ENCODE measurements at places on chromosomes 12 and 14.

DNA sequence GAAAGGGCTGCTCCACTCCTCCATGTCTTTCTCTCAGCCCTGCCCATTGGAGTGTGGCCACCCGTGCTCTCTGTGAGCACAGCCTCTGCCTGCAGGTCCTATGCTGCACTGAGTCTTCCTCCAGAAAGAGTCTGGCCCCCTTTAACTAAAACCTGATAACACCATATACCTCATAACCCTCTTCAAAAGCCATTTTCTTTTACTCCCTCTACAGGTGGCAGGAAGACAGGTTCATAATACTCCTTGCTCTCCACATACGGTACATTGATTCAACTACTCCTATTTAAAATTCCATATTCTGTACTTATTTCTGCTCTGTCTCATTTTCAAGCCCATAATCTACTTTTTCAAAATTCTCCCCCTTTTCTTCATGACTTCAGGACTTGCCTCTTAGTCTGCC, 144.0 kb downstream of the HELB start:
- no peak for DNase-seq

DNA sequence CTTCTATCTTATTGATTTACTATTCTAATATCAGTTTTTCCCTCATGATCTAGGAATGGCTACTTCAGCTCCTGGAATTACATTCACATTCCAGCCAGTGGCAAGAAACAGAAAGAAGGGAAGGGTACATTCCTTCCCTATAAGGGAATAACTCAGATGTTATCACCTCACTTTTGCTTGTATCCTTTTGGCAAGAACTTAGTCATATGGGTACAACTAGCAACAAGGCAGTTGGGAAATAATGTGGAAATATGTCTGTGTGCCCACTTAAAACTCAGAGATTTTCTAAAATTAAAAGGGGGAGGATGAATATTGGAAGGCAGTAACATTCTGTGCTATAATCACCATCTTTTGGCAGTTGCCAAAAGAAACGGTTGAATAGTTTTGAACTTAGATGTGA, 85.6 kb downstream of the MSRB3 start:
- DNase-seq = no peak

DNA sequence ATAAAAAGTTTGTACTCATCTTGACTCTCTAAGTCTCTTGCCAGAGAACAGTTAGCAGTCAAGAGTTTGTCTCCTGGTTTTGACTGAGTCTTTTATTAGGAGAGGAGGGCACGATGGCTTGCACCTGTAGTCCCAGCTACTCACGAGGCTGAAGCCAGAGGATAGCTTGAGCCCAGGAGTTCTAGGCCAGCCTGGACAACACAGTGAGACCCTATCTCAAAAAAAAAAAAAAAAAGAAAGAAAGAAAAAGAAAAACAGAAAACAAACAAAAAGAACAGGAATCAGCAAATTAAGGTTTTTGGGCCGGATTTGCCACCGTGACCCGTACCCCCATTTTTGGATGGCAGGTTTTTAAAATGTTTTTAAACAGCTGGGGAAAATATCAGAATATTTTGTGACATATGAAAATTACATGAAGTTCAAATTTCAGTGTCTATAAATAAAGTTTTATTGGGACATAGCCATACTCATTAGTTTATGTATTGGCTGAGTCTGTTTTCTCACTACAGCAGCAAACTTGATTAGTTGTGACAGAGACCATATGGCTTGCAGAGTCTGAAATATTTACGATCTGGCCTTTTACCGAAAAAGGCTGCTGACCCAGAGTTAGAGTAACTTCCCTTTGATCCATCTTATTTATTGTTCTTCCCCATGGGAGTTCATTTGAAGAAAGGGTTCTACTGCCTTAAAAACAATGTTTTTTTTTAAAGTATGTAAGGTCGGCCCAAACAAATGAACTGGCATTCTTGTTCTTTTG, 31.2 kb downstream of the VEZT start:
- no peak for DNase-seq

DNA sequence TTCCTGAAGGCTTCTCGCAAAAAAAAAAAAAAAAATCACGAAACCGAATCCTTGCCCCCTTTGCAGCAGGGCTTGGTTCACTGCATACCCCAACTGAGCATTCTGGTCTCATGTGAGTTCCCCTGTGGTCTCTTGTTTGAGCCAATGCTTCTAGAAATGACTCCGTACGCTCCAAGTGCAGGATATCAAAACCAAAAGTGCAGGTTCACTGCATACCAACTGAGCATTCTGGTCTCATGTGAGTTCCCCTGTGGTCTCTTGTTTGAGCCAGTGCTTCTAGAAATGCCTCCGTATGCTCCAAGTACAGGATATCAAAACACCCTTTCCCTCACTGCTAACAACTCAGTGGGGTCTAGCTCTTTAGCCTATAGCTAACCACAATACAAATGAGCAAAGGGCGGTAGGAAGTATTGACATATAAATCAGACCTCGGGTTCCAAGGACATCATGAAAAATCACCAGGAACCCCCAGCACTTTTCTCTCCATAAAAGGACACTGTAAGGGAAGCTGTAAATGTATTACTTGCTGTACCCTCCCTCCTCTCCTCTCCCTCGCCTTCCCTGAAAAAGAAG, 206.3 kb upstream of the NOS1 start:
- no peak for DNase-seq

DNA sequence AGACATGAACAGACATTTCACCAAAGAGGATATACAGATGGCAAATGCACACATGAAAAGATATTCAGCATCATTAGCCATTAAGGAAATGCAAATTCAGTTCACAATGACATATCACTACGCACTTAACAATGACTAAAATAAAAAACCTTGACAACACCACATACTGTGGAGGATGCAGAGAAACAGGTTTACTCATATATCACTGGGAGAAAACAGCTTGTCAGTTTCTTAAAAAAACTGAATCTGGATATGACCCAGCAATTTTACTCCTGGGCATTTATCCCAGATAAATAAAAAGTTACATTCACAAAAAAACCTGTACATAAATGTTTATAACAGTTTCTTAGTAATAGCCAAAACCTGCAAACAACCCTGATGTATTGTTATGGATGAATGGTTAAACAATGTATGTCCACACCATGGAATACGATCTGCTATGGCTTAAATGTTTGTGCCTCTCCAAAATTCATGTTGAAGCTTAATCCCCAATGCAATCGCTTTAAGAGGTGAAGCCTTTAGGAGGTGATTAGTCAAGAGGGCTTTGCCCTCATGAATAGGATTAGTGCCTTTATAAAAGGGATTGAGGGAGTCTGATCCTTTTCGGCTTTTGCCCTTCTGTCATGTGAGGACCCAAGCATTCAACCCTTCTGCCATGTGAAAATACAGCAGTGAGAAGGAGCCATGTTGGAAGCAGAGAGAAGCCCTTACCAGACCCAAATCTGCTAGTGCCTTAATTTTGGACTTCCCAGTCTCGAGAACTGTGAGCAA, 36.0 kb upstream of the PPP4R3A start:
- no peak for DNase-seq

GRCh38 chr14:70020352-70021170, 141.3 kb downstream of the SMOC1 start:
- DNase-seq = no peak

DNA sequence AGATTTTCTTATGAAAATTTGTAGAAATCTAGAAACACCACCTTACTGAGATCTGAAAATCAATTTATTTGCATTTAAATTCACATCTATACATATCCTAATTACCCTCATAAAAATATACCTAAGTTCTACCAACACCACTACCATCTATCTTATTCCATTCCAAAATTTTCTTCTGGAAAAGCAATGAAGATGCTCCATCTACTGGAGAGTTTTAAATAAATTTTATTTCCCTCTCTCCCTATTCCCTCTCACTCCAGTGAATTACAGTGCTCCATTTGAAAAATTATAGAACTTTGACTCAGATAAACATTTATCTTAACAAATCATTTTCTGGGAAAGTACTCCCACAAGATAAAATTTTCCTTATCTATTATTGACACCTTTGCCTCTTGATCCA, 2.3 kb upstream of the C14orf39 start:
- no peak for DNase-seq

Measured in activated CD4-positive, alpha-beta T cell treated with anti-CD3 and anti-CD28 coated beads for 48 hours (primary cell).